Tibial nerve (tissue), 4 donors: ENCODE measurements at places on chromosomes 2 and 18.

GRCh38 chr2:216643986-216644659 is 10.9 kb downstream of the IGFBP2 start:
- no peak for DNase-seq

- no peak for DNase-seq
These were observed 13.8 kb upstream of the MRPL19 start for GRCh38 chr2:75632813-75633212.

DNA sequence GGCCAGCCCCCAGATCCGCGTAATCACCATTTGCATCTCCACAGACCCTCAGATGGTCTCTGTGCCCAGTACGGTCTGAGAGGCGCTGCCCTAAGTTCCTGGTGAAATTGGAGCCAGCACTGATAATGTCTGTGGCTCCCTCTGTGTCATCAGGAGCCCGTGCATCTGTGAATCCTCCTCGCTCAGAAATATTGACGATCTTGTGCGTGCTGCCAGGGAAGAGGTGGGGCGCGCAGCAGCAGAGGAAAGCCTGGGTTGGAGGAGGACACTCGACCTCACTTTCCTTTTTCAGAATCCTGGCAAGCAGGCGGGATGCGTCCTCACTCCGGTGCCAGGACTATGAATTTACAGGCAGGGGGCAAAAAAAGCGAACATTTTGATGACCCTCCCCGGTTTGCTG is 686.1 kb upstream of the SALL3 start:
- DNase-seq: no peak

DNA sequence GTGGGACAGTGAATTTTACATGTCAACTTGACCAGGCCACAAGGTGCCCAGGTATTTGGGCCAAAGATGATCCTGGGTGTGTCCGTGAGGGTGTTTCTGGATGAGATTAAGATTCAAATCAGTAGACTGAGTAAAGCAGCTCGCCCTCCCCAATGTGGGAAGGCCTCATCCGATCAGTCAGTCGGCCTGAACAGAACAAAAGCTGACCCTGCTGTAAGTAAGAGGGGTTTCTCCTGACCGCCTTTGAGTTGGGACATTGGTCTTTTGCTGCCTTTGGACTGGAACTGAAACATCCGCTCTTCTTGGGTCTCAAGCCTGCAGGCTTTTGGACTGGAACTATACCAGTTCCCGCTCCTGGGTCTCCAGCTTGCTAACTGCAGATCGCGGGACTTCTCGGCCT is 233.3 kb downstream of the KLHL29 start:
- DNase-seq: no peak

DNA sequence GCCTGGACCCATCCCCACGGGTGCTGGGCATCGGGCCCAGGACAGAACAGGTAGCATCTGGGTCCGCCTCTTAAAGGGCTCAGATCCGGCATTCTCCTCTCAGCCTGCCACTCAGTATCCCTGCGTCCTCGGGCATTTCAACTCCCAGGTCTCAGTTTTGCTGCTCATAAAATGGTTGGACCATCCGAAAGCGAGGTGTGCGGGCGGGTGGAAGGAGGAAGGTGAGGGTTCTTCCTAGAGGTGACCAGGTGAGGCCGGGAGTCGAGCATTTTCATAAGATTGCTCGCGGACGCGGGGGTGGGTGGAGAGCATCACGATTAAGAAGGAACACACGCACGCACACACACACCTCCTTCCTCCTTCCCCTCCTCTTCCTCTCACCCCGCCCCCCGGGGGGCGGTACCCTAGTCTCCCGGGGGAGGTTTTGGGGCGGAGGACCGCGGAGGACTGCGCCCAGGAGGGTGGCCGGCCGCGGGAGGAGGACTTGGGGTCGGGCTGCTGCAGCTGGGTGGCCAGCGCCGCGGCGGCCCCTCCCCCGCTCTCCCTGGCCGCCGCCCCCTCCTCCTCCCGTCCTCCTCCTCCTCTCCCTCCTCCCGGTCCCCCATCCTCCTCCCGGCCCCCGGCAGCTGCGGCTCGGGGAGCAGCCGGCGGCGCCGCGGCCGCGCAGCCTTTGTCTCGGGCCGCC is 97.9 kb upstream of the GPR45 start:
- no peak for DNase-seq

GRCh38 chr18:74146756-74147155 is 878 bp downstream of the FBXO15 start:
- DNase-seq: no peak

DNA sequence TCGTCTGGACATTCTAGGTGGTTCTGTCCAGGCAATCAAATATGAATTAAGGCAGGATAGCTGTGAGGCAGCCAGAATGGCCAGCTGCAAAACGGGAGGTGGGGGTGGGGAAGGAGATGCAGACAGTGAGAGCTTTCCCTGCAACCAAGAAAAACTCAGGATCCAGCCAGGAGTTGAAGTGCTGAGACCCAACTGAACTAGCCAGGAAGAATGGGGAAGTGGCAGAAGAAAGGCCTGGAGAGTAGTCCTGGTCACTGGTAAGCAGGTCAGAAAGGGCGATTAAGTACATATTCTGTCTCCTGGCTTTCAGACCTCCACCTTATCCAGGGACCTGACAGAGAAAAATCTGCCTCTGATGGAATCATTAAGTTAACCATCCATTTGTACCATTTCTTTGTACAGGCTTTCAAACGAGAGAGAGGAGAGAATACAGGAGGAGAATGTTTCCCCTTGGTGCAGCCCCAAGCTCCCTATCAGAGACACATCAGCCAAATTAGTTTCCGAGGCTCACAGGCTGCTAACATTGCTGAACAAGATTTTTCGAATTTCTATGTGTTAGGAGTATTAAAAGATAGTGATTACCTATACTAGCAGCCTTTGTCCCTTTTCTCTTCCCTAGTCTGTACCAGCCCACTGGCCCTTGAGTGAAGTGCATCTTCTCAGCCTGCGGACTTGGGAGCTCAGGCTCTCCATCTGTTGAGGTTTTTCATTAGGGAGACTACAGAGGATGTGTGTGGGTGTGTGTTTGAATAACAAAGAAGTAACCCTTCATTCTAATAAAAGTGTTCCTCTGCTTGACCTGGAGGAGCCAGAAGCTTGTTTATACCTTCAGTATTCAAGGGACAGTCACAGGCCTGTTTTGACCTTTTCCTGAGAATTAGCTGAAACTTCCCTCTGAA is 12.5 kb upstream of the HOXD1 start:
- DNase-seq: no peak

DNA sequence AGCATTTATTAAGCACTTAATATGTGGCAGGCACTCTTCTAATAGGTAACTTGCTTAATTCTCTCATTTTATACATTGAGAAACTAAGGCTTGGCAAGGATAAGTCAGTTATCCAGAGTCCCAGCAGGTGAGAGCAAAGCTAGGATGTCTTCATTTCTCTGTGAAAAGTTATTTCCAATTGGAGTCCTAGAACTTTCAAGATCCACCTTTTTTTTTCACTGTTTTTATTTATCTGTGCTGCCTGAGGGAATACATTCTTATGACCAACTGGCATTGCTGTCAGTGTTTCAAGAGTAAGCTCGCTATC is 56.2 kb upstream of the ETAA1 start:
- no peak for DNase-seq

DNA sequence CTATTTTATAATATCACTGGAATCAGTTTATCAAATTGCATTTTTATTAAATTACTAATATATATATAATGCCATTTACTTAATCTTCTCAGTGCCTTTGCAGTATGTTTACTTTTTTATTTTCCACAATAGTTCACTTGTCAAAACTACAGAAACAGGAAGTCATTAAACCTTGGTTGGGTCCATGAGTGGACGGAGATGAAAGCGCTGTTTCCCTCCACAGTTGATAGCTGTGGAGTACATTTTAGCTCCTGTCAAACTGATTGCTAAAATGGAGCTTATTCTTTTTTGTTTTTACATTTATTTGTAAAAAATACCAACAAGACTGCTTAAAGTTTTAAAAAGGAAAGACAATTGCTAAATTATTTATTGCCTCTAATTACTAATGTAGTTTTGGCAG is 19.2 kb downstream of the MFF start:
- DNase-seq: no peak

GRCh38 chr2:233819884-233820773 is 34.2 kb downstream of the HJURP start:
- no peak for DNase-seq

- DNase-seq: no peak
These were observed 98.6 kb downstream of the SLC4A10 start for GRCh38 chr2:161722547-161723503.

GRCh38 chr18:3982541-3982940 is 472.6 kb downstream of the DLGAP1 start:
- no peak for DNase-seq

DNA sequence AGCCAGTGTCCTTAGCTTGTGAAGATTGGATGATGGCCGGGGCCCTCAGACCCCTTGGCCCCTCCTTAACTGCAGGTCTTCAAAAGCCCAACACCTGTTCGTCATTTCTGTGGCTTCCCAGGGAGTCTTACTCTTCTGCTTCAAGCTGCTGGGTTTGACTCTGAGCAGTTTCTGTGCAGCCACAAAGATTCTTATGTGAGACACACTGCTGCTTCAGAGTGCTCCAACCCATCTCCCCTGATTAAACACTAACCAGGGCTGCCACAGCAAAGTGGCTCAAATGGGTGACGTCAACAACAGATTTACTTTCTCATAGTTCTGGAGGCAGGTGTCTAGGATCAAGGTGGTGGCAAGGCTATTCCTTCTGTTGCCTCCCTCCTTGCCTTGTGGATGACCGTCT is 40.8 kb downstream of the TSN start:
- DNase-seq: no peak

DNA sequence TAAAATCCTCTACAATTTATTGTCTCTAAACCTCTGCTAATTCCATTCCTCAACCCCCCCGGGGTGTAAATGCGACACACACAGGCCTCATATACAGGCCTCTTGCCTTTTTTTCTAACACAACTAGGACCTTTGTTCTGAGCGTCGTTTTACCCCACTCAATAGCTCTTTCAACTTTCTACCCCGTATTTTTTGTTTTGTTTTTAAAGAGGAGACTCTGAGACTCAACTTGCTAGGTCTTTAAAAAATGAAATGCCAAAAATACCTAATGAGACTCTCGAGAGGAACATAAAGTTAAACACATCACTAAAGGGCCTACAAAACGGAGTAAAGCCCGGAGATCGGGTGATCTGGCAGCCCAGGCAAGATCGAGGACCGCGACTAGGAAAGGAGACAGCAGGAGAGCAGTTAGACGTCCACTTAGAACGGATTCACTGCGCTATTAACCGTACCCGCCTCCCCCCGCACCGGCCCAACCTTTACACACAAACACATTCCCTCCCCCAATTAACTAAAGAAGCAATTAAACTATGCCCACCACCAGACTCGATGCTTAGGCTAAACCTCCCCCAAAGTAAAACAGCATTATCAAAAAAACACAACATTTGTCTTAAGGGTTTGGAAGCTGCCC is 1.7 kb downstream of the TRIP12 start:
- DNase-seq: no peak

DNA sequence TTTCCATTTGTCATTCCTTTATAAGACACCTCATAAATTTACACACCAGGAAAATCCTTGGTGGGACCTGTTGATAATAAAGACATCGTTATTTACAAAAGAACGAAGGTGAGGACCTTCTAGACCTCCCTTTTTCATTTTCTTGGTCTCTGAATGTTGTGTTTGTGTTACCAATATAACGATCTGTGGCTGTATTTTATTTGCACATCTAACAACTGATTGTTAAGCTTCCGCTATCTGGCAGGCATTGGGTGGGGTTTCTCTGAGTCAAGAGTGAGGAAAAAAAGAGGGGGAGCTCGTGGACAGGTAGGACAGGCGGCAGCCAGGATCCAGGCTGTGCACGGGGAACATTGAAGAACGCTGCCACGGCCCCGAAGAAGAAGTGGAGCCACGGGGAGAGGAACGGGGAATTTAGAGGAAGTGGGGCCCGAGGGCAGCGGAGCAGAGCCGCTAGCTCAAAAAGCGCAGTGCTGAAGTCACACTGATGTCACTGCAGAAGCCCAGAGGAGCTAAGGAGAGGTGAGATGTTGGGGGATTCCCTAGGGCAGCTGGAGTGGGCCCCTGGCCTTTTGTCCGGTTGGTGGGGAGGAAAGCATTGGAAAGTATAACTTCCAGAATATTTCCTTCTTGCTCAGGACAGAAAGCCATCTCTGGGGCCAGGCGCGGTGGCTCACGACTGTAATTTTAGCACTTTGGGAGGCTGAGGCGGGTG is 20.9 kb upstream of the DNMT3A start:
- no peak for DNase-seq

- DNase-seq: no peak
These were observed 69.8 kb downstream of the ARHGEF33 start for GRCh38 chr2:38959466-38959865.

- no peak for DNase-seq
These were observed 3.5 kb upstream of the CROCC2 start for GRCh38 chr2:240902615-240903041.

DNA sequence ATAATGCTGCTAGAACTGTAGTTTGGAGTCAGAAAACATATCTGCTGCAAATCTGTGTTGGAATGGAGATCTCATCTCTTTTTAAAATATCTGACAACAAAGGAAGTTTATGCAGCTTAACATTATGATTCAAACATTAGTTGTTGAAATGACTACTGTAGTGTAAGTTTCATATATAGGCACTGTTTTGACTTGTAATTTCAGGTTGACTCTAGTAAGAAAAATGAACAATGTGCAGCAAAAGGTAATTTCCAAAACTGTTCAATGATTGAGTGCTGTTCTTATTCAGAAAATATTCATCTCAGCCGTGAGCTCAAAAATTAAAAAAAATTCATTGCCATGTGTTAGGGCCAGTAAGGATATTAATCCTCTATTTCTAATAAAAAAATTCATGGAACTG is 48.5 kb downstream of the CCDC138 start:
- no peak for DNase-seq

GRCh38 chr18:60200558-60200957 is 172.0 kb downstream of the MC4R start:
- DNase-seq: no peak

DNA sequence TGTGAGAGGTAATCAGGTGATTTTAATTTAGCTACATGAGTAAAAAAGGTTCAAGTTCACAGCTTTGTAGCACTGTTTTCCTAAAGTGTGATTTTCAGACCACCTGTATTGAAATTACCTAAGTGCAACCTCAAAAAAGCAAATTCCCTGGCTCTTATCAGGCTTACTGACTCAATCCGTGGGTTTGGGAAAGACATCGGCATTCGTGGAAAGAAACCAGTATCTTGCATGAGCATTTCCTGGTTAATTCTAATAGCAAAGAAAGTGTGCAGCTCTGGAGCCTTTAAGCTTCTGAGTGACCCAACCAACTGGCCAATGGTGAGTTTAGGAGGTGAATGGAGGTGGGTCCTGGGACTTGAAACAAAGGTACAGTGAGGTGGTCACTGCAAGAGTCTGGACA is 300.9 kb downstream of the NBAS start:
- DNase-seq: no peak

DNA sequence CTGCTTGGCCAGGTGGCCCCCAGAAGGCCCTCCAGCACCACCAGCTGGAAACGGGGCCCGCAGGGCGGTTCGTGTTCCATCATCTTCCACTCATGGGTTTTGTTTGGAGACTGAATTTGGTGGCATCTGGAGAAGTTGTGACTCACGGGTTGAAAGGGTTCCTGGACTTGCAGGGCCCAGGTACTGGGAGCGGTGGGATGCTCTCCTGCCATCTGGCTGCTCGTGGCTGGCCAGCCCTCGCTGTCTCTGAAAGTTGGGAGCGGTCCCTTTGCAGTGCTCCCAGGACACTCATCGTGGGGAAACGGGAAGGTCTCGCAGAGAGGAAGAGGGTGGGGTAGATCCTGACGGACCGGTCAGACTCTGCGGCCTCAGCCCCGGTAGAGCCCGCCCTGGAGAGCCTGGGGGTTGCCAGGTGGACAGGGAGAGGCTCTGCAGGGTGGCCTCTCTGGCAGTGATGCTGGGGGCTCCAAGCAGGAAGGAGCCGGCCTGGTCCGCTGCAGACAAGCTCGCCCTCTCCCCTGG is 47.5 kb downstream of the TWIST2 start:
- no peak for DNase-seq

- DNase-seq: no peak
These were observed 458.6 kb downstream of the FBXO15 start for GRCh38 chr18:73688851-73689711.
